ENCODE measurements at places on chromosomes 2 and 18.

DNA sequence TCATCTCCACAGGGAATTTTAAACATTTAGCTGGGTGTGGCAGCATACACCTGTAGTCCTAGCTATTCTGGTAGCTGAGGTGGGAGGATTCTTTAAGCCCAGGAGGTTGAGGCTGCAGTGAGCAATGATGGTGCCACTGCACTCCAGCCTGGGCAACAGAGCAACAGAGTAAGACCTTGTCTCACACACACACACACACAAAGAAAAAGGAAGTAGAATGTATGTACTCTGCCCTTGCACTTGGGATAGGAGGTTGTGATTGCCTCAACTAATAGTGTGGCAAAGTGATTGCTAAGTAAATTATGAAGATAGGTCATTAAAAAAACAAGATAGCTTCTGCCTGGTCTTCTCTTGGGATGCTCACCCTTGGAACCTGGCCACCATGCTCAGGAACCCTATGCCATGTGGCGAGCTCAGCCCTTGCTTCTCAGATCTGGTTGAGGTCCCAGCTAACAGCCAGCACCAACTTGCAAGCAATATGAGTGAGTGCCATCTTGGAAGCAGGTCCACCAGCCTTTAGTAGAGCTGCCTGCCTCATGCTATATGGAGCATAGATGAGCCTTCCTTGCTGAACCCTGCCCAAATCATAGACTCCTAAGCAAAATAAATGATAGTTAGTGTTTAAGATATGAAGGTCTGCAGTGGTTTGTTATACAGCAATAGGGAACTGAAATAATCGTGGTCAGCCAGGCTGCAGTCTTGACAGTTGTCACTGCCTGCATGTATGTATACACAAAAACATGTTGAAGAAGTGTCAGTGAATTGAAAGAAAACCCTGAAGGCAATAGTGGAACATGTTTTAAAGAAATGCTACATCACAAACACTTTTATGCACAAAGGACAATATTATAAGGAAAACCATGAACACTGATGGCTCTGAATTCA, 30.1 kb upstream of the PNO1 start:
- DNase-seq = no peak

DNA sequence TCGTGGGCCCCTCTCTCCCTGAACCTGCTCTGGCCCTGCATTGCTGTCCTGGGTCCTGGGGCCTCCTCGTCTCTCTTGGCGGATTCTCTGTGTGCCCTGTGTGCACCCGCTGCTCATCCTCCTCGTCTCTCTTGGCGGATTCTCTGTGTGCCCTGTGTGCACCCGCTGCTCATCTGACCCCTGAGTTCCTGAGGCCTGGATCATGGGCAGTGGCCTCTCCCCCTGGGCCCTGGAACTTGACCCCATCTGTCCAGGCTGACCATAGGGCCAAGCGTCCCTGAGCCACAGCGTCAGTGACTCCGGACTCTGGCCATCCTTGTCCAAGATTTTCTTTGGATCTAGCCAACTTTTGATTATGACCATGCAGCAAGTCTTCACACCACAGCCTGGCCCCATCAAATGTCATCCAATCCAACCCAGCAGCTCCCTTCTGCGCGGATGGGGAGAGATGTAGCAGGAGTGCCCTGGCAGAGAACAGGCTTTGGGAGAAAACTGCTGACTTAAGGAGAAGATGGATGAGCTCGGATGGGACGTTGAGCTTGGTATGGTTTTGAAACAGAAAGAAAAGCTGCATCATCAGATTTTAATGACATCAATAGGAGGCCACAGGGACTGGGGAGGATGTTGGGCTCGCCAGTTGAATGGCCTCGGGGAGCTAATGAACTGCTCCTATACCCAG, 455.1 kb upstream of the HS6ST1 start:
- DNase-seq = no peak

- no peak for DNase-seq
Observed at GRCh38 chr2:240140511-240140910, at the start of gene OTOS. Gene OTOS (minus strand): TSS chr2:240140658. CDS start chr2:240140326, 332 bp downstream.

- no peak for DNase-seq
Observed at GRCh38 chr18:35289293-35289692, 736 bp downstream of the ZSCAN30 start.

GRCh38 chr2:17190527-17190926, 327.7 kb downstream of the RAD51AP2 start:
- DNase-seq = no peak

GRCh38 chr2:16197504-16198147, 257.3 kb downstream of the MYCN start:
- no peak for DNase-seq

Data from hematopoietic multipotent progenitor cell treated with erythropoietin and hydrocortisone succinate and interleukin-3 and kit ligand, for 17 days (in vitro differentiated cells).